Astrocyte of the spinal cord (primary cell): ENCODE measurements at places on chromosomes 7 and 10.

GRCh38 chr7:158325530-158326381 is 261.9 kb downstream of the PTPRN2 start:
- DNase-seq, result no peak

- DNase-seq, result no peak
Observed at GRCh38 chr7:19482628-19483027, 226.2 kb downstream of the POLR1F start.

- DNase-seq, result no peak
Observed at GRCh38 chr10:114347791-114348190, 56.5 kb downstream of the AFAP1L2 start.

- DNase-seq, result no peak
Observed at GRCh38 chr10:98135222-98135899, 904 bp downstream of the R3HCC1L start.

GRCh38 chr10:115657161-115657860 is 564.1 kb downstream of the ATRNL1 start:
- DNase-seq, result peak; percentile 49

DNA sequence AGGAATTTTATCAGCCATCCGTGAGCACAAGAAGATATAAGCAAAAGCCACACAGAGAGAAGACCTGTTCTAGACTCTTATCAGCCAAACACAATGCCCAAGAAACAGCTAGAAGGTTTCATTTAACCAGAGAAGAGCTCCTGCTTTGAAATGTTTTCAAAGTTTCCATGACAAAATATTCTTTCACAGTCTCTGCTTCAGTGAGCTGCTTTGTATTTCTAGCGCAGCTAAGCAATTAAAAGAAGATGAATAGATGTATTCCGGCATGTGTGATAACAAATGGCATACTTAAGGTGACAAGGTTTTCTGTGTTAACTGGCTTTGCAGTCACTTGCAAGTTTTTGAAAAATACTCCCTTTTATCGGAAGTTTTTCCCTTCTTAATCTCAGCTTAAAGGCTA is 78.9 kb upstream of the NXPH1 start:
- DNase-seq, result no peak

- DNase-seq, result peak; percentile 48
Observed at GRCh38 chr10:102704915-102705314, 9.3 kb downstream of the ARL3 start.

- DNase-seq, result no peak
Observed at GRCh38 chr7:129843978-129844840, 108.6 kb downstream of the UBE2H start.

DNA sequence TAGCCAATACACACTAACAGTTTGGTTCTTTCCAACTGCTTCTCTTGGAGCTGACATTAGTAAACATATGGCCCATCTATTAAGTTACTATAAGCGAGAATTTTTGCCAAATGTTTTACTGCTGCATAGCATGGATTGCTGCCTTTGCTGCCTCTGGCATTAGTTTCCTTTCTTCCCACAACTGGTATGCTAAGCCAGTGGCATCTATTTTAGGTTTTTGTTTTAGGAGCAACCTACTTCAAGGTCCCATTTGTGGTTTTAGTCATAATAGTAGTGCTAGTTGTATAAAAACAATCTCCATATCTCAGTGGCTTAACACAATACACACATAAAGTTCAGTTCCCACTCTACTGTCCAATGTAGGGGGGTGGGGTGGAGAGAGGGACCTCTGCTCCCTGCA is 25.9 kb upstream of the PANK1 start:
- DNase-seq, result no peak

DNA sequence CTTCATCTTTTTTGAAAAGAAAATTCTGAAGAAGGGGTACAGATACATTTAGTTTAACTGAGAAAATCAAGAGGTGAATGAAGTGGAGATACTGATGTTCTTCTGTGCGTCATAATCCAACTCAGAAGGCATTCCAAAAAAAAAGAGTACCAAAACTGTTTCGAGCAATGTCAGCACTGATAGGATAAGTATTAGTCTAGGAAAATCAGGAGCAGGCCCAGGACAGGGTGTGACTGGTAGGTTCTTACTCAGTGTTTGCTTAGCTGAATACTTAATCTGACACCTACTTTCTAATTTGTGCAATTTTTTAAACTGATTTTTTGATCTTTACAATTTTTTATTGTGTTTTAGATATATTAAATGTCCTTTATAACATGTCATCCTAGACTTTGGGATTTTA is 4.3 kb downstream of the BZW2 start:
- no peak for DNase-seq

DNA sequence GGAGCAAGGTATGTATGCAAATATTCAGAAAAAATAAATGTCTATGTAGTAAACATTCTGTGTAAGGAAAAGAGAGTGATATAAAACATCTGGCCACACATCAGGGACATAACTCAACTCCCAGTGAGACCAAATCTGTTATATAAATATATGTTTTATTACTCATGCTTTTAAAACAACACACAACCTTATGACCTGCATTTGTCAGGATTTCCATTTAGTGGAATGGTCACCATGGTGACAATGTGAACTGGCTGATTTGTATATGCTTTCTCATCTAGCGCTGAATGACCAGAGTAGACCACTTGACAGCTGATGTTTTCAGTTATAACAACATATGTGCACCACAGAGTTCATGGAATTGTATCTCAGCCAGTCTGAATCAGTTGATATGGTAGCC is 551.7 kb downstream of the HTR7 start:
- peak; percentile 95 for DNase-seq

- DNase-seq, result no peak
Observed at GRCh38 chr10:34740321-34740720, 74.8 kb downstream of the PARD3 start.

- peak; percentile 95 for DNase-seq
Observed at GRCh38 chr10:78972160-78972946, 96.4 kb upstream of the ZMIZ1 start.

GRCh38 chr10:88386821-88387773 is 196.0 kb downstream of the RNLS start:
- DNase-seq, result peak; percentile 85

DNA sequence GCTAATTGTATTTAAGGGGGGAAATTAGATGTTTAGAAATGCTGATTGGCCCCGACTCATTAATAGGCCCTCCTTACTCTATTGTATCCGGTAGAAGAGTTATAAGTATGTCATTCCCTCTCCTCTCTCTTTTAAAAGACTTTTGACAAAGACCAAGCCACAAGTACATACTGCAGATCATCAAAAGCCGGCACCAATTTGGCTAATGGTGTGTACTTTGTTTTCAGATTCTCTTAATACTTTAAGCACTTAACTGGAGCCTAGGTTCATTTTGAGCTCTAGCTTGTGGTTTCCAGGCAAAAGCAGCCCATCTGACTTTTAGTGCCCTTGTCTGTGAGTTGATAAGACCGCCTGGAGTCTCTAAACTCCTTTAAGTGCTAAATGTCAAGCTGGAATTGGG is 210.0 kb upstream of the LYZL1 start:
- no peak for DNase-seq

DNA sequence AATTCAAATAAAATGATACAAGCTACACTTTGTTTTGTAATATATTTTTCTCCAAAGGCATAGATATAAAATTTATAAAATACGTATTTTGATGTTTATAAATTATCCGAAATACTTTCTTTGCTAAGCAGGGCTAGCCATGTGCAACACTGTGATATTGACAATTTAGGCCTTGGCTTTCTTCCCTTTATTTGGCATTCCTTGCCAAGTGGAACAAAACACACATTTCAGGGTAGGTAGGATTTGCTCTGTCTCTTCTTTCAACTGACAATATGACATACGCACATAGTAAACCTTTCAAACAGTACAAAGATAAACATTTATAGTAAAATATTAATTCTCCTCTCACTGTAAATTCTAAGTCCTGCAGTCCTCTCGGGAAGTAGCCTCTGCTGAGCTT is 103.3 kb upstream of the POT1 start:
- DNase-seq, result no peak

DNA sequence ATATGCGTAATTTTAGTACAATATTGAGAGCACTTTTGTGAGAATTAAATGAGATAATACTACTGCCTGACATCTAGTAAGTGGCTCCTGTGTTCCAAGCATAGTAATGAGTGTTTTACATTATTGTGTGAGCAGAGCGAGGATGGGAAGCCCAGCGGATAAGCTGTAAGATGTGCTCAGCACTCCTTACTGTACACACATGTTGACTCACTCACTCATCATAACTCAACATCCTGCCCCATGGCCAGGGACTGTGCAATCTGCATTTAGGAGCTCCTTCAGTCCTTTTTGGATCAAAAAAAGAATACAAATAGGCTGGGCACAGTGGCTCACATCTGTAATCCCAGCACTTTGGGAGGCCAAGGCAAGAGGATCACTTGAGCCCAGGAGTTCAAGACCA is 72.9 kb upstream of the NEBL start:
- DNase-seq, result peak; percentile 37

- no peak for DNase-seq
Observed at GRCh38 chr10:133251388-133252222, 13.9 kb downstream of the VENTX start.

- no peak for DNase-seq
Observed at GRCh38 chr7:54084340-54084739, 457.8 kb upstream of the VSTM2A start.

DNA sequence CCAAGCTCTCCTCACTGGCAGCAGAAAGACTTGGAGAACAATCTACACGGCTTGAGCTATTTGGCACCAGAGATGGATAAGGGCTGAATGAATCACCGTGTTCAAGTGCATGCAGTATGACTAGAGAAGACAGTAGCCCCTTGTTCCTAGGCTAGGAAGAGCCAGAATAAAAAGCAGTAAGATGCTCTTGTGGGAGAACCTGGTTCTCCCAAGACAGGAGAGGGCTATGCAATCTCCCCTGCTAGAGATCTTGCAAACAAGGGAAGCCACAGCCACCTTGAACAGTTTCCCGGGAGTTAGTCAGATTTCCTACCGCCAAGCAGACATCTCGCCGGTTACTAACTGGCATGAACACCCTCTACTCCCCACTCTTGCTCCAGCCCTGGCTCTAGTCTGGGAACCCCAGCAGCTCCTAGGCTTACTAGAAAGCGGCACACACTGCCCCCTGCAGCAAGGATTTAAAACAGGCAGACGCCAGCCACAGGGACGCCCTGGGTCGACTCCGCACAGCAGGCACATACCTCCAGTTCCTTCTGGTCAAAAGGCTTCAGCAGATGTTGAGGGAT is 107.3 kb downstream of the SMURF1 start:
- peak; percentile 75 for DNase-seq

DNA sequence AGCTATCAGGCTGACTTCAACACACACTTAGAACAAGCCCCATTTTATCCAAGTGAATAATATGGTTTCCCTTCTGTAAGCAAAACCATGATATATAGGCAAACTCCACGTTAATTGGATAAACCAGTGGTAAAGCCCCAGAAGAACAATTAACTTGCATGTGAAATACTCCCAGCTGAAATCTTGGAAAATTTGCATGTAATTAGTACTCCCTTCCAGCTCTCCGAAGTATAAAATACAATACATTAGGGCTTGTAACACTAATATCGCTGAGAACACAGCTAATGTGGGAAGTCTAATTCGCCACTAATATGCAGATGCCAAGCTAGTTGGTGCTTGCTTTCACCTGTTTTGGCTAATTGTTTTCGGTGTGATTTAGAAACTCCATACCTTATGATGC is 859.0 kb upstream of the AUTS2 start:
- no peak for DNase-seq

GRCh38 chr10:114635797-114636550 is 22.1 kb downstream of the ABLIM1 start:
- no peak for DNase-seq

DNA sequence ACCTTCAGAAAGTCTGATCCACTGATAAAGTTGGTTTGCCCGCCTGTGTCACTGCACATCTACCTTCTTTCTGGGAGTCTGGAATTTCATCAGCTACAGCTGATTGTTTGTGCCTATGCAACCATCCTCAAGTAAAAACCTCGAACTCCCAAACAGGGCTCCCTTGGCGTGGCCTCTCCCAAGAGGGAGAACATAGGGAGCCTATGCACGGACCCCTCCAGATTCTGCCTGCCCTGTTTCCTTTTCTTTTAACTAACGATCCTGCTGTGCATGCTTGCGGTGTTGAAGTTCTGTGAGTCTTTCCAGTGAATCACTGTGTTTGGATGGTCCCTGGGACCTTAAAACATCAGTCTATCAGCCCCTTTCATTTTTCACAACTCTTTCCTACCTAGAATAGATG is 226.9 kb upstream of the SEMA3D start:
- peak; percentile 21 for DNase-seq

- no peak for DNase-seq
Observed at GRCh38 chr7:140314573-140315480, 83.5 kb downstream of the SLC37A3 start.

DNA sequence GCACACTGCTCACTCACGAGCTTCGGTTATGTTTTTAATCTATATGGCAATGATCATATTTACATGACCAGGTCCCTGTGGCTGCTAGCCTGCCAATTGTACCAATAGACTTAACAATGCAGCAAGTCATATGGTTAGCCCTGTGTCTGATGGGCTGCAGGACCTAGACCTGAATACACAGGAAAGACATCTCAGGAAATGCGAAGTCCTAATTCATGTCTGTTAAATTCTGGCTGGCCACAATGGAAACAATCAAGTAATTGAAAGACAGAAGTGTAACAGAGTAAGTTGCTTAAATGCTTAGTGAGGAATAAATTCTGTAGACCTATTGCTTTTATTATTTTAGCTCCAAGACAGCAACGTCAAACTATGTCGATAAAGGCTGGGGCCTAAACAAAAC is 112.4 kb upstream of the FZD8 start:
- DNase-seq, result no peak

- DNase-seq, result no peak
Observed at GRCh38 chr10:22893781-22894180, 34.1 kb upstream of the ARMC3 start.

DNA sequence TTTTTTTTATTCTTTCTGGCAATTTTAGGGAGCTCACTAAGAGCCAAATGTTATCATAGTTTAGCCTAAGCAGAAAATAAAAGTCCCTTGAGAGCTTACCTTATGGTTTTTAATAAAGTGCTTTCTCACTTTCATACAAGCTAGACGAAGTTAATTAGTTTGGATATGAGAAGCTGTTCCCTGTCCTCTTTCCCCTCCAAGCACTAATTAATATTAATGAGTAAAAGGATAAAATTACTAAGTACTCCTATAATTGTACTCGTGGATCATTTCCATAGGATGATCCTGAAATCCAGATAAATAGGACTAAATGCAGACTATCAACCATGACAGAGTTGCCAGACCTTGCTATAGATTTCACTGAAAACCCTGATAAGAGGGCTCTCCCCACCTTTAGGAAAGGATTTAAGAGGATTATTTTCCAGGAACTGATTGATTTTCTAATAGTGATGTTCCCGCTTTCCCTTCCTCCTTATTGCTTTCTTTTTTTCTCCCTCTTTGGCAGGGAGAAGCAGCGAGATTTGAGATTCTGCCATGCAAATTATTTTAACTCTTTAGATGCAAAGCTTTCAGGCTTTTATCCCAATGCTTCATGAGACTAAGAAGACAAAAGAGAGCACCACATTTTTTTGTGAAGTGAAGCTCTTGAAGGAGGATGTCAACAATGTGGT is 58.3 kb upstream of the HECW1 start:
- DNase-seq, result no peak

GRCh38 chr10:23917251-23917840 is 291.6 kb upstream of the KIAA1217 start:
- no peak for DNase-seq

- DNase-seq, result no peak
Observed at GRCh38 chr7:27071622-27072390, 24.0 kb downstream of the HOXA1 start.
